ENCODE measurements at places on chromosomes 16 and 17.
A peak's percentile ranks its signal among the peaks of the same experiment; 100 is the strongest.

DNA sequence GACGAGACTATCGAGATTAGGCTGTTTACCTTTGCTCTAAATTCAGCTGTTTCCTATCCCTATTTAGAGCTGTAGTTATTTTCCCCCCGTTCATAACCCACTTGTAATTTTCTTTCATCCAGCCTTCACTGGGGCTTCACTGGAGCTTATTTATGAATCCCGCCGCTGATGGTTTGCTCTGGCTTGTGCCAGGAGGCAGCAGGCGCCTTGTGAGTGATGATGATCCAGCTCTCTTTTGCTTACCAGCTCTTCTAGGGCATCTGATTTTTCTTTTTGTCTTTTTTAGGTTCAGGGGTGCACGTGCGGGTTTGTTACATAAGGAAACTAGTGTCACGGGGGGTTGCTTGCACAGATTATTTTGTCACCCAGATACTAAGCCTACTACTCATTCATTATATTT lies 37.4 kb upstream of the CDH13 start:
- no peak for DNase-seq

- no peak for DNase-seq
These were observed 38.9 kb upstream of the SMPD3 start for GRCh38 chr16:68487203-68487514.

GRCh38 chr16:88869673-88869980 lies 3.2 kb upstream of the PABPN1L start:
- DNase-seq, result no peak

DNA sequence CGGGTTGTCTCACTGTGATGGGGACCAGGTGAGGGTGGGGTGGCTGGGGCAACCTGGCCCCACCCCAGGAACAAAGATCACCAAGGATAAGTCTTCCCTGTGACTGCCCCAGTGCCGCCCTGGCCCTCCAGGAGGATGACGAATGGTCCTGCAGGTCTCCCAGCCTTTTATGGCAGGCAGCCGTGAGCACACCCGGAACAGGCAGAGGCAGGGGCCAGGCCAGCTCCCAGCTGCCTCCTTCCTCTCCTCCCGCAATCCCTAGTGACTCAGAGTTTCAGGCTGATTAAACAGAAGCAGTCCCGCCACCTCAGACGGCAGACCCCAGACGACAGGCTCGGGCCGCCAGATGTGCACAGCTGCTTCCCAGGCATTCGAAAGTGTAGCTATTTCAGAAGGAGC lies 13.3 kb downstream of the JUP start:
- DNase-seq, result peak; percentile 65

DNA sequence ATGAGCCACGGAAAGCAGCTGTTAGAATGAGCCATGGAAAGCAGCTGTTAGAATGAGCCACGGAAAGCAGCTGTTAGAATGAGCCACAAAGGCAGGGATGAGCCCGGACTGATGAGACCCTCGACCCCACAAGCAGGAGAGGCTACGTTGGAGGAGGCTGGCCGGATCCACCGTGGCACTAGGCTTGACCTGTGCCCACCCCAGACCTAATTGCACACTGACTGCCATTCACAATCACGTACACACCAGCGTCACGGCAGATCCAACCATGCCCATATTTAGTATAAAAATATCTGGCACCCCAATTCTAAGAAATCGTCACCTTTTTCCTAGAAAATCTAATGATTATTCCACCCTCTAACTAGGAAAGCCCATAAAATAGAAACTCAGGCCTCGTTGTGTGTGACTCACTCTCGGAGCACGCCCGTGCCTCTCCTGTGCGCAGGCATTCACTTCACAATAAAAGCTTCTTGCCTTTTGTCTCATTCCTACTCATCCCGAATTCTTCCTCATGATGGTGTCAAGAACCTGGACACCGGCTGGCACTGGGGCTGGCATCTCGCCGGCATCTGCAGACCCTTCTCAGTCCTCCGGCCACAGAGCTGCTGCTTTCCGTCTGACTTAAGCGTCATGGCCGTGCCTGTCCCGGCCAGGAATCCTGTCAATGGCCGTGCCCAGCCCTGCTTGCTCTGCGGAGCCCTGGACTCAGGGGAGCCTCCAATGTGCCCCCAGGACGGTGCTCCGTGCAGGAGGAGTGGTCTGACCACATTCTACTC lies 5.5 kb upstream of the SECTM1 start:
- no peak for DNase-seq

GRCh38 chr16:27704252-27704651 lies 154.3 kb downstream of the KATNIP start:
- peak; percentile 23 for DNase-seq
